Adipose tissue (tissue), 3 donors: ENCODE measurements at places on chromosomes 12 and 14. TPM values are rescaled to one million over a fixed set of nuclear protein-coding genes. Genes with fewer than 3 reads are reported as not detected.

Gene TSPAN8
- 25.2 TPM for polyA plus RNA-seq

Gene LRP6
- polyA plus RNA-seq: 5.2 TPM

Gene KCNA5
- polyA plus RNA-seq: 1.0 TPM

Gene ARHGAP9
- polyA plus RNA-seq: 33.6 TPM

Gene TAS2R10
- polyA plus RNA-seq: not detected
